Activated CD8-positive, alpha-beta memory T cell treated with anti-CD3 and anti-CD28 coated beads, Interleukin-2, amount 50 U/mL, for 48 hours (primary cell): ENCODE measurements at places on chromosomes 2 and 18.

GRCh38 chr18:8989855-8990254, 112.6 kb upstream of the NDUFV2 start:
- DNase-seq = no peak

GRCh38 chr2:86577817-86578456, 14.7 kb upstream of the CHMP3 start:
- DNase-seq = no peak

DNA sequence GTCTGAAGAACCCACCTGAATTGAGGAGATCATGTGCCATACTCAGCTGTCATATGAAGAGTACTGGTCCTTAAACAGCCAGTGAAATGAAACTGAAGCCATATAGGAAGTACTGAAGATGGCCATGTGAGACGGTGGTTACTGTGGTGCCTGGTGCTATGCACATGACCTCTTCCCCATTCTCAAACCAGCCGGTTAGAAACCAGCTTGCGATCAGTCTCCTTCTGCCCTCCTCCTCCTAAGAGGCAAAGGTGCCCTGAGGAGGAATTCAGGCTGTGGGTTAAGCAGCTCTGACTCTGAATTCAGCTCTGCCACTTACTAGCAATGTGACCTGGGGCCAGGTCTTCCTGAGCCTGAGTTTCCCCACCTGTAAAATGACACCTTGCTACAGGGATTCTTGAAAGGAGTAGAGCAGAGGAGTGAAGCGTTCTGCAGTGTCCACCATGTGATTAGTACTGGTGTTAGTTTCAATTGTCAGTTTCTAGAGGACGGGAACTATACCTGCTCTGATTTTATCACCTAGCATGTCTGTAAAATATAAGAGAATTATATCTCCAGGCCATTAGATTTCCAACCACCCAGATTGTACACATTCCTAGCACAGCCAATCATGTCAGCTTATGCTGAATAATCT, 5.1 kb downstream of the FECH start:
- DNase-seq = no peak

DNA sequence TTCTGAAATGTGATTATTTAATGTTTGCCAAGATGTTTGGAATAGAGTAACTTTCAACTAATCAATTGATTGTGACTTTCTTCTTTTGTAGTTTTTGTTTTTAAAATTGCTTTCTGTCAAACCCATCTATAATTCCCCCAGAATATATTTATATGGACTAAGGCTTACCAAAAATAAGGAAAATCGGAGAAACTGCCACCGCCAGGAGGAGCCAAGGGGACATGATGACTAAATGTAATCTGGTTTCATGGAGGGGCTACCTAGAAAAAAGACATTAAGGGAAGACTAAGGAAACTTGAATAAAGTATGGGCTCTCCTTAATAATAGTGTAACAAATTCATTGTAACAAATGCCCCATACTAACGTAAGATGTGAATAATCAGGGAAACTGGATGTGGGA, 19.5 kb downstream of the BOLA3 start:
- no peak for DNase-seq

DNA sequence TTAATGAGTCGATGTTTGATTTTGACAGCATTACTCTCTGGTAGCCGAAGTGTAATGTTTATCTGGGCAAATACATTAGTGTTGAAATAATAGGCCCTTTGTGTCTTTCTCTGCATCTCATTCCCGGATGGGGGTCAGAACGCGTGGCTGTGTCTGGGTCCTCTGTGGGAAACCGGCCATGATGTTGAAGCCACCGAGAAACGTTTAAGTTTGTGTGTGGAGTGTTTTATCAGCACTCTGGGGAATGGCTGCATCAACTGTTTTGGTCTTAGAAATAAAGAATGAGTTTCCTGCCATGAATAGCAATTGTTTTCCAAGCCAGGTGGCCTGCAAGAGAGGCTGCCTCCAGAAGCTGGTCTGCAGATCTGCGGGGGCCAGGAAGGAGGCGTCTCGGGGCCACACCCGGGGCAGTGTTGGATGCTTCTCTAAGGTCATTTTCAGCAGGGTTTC, 69.7 kb downstream of the RNF144A start:
- no peak for DNase-seq

DNA sequence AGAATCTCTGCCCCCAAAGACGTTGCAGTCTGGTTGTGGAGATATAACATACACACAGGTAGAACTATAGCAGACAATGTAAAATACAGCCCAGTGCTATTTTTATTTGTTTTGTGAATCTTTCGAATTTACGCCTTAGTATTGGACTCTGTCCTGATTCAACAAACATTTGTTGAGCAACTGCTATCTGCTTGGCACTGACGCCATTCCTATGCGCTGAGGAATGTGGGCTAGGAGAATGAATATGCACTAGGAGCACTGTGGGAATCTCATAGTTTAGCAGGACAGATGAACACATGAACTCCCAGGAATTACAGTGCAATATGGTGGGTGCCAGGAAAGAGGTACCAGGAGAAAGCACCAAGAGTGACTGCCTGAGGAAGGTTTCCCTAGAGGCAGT, 181.7 kb upstream of the SIX3 start:
- no peak for DNase-seq

DNA sequence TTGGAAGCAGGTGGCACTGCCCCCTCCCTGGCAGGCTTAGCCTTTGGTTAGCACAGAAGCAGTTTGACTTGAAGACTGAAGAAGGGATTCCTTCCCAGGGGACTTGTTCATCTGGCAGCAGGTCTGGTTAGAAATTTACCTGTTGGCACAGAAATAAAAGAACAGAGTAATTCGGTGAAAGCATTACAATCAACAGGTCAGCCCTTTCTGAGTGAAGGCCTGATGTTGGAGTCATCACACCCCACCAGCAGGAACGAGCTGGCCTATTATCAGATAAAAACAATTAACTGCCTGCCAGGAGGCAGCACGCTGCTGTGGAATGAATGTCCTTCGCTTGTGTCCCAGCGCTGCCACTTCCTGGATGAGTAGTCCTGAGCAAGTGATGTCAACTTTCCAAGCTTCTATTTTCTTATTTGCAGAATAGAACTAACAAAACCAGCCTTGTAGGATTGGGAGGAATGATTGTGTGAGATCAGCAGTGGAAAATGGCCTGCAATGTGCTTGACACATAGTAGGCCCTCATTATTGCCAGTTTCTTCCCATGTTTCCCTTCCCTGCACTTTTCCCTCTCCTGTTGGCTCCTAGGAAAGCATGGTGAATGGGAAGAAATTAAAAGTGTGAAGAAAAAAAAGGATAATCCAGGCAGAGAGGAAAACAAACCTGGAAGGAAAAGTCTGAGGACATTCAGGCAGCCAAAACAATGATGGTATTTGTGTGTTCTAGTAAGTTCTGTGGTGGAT, 29.0 kb downstream of the LGALSL start:
- DNase-seq = no peak

- DNase-seq = no peak
Observed at GRCh38 chr18:54090856-54091255, 133.6 kb downstream of the MBD2 start.

DNA sequence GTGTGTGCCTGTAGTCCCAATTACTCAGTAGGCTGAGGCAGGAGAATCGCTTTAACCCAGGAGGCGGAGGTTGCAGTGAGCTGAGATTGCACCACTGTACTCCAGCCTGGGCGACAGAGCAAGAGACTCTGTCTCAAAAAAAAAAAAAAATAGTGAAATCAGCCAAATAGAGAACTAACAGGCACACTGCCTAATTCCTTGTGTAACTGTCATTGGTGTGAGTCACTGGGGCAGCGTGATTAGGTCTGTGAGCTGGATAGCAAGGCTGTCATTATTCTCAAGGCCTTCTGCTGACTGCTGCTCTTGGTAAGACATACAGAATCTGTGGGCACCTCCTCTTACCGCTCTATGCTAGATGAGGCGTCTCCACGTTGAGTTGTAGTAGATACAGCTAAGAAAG, 270.3 kb downstream of the NEDD4L start:
- no peak for DNase-seq

GRCh38 chr2:188773075-188773474, 201.1 kb upstream of the COL3A1 start:
- DNase-seq = no peak

- DNase-seq = no peak
Observed at GRCh38 chr2:70984228-70984575, 5.8 kb downstream of the ANKRD53 start.

DNA sequence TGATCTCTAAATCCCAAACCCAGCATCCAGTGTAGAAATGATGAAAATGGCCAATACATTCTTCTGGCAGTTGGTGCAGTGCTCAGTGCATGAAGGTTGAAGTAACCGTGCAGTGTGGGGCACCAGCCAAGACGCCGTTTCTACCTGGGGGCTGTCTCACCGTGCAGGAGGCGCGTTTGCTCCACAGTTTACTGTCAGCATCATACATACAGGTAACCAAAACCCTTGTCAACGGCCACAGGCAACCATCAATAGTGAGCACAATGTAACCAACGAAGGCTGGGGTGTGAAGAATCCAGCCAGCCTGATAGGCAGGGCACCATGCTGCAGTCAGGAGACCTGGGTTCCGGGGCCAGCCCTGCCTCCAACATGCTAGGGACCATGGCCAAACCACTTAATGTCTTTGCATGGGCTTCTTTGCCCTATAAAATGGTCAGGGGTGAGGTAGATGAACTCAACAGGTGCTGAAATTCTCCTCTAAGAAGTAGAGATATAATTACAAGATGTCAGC, 127.5 kb upstream of the ID2 start:
- peak; percentile 43 for DNase-seq

- no peak for DNase-seq
Observed at GRCh38 chr2:239015218-239015900, 167.5 kb downstream of the TWIST2 start.

DNA sequence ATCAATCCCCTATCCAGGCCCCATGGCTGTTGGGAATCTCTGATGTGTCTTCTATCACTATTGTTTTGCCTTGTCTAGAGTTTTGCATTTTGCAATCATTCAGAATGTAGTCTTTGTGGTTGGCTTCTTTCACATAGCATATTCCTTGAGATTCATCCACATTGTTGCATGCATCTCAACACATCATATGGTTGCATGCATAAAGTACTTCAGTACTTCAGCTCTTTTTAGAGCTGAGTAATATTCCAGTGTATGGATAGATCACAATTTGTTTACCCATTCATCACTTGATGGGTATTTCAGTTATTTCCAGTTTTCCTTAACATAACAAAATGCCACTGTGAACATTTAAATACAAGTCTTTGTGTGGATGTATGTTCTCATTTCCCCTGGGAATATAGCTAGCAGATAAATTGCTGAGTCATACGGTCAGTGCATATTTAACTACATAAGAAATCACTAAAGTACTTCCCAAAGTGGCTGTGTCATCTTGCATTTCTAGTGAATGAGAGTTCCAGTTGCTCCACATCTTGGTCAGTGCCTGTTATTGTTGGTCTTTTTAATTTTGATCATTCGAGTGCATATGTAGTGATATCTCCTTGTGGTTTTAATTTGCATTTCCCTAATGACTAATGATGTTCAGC, 138.8 kb downstream of the BCL11A start:
- no peak for DNase-seq

DNA sequence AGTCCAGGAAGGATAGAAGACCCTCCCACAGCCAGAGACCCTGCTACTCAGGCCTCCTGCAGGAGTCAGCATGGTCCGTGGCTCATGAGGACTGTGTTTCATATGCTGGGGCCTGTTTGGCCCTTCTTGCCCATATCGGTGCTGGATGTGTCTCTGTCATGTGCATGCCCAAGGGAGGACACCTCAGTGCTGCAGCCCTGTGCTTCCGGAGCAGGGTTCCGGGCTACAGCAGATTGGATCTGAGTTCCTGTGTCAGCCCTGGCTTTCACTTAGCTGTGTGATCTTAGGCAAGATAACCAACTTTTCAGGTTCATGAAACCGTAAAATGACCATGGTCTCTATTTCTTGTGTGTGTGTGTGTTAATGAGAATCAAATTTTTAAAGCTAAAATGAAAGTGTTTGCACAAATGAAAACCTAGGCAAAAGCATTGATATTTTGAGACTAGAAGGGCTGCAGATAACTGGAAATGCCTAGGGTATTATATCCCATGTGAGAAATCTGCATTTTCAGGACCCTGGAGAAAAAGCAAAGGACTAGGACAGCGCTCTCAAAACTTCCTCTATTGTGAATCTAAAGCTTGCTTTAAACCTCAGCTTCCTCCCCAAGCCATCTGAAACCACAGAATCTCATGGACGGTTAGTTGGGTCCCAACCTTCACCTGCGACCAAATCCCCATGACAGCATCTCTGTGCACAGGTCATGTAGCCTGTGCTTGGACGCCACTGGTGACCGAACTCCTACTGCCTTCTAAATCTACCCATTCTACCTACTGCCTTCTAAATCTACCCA, 58.8 kb upstream of the CAPN13 start:
- DNase-seq = no peak

DNA sequence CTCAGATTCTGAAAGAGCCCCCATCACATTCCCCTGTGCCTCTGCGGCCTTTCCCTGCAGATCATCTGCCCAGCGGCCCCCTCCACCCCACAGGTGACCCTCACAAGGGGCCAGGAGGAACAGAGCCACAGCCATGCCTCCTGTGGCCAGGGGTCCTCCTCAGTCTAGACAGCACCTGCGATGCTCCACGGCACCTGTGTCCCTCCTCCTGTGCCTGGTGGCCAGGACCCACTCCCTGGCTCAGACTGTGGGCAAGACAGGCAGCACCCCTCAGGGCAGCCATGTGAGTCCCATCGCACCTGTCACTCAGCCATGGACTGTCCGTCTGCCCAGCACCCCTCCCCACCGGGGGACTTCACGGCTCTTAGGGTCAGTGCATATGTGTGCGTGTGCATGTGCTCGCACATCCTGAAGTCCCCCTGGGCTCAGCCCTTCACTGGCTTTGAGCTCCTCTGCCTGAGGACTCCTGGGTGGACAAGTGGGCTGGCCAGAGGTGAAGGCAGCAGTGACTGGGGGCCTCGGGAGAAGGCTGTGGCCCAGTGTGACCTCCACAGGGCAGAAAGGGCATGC, 237.7 kb downstream of the ATAD2B start:
- no peak for DNase-seq

DNA sequence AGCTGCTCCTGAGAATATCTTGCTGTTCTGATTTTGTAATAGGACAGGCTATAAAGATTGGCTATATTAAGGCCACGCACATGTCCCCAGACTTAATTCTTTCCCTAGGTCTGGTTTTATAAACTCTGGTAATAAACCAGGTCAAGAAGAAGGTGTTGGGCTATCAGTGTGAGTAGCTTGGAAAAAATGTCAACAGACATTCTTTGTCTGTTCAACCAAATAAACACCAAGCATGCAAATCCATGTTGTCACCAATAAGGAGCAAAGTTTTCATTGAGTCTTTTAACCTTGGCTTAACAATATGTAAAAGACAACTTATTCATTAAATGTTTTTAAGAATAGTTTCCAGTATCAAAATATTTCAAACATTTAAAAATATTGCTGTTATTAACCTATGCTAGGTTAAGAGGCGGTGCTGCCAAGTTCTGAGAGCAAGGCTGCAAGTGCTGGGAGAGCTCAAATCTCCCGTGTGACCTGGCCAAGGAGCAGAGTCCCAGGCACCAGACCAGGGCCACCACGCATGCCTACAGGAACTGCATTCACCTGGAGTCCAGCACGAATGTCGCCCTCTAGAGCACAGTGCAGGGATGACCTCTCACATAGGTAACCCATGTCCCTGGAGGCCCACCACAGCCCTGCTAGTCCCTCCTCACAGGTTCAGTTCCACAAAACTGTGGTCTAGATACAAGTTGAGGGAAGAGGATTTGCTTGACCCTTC, 120.5 kb upstream of the POU3F3 start:
- DNase-seq = peak; percentile 58

GRCh38 chr2:43400508-43400907, 174.1 kb upstream of the ZFP36L2 start:
- no peak for DNase-seq

GRCh38 chr2:96408616-96409015, 73.0 kb downstream of the NCAPH start:
- DNase-seq = no peak
